Cerebellar cortex (tissue), 1 donor: ENCODE measurements at places on chromosomes 7 and 10.

GRCh38 chr7:93933156-93933555 lies 11.6 kb downstream of the GNG11 start:
- DNase-seq, result no peak

DNA sequence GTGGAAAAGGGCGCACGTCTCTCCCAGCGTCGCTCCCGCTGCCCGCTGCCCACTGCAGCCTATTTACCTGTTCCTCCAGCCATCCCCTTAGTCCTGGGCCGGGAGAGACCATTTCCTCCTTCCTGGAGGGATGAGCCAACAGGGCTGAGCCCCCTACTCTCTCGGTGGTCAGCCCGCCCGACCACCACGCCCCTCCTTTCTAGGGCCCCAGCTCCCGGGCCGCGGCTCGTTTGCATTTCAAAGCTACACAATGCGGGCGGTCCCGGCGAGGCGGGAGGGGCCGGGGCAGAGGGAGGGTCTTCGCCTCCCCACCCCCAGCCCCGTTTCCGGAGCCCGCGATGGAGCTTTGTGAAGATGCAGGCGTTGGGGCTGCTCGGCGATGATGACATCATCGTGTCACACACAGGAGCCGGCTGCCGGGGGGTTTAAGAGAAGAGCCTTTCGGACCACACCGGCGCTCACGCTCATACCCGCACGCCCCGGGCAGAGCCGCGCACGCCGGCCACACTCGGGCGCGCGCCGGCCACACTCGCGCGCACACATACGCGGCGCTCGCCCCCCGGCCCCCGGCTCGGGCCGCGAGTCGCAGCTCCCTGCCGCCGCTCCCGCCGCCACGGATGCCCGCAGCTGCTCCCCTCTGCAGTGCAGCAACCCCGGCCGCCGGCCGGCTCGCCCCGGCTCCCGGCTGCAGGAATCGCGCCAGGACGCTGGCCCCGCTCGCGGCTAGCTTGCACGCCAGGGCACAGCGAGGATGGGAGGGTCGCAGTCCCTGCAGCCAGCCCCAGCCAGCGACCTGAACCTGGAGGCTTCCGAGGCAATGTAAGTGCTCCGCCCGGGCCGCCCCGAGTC lies 107.7 kb upstream of the BTBD16 start:
- DNase-seq, result peak; percentile 54

DNA sequence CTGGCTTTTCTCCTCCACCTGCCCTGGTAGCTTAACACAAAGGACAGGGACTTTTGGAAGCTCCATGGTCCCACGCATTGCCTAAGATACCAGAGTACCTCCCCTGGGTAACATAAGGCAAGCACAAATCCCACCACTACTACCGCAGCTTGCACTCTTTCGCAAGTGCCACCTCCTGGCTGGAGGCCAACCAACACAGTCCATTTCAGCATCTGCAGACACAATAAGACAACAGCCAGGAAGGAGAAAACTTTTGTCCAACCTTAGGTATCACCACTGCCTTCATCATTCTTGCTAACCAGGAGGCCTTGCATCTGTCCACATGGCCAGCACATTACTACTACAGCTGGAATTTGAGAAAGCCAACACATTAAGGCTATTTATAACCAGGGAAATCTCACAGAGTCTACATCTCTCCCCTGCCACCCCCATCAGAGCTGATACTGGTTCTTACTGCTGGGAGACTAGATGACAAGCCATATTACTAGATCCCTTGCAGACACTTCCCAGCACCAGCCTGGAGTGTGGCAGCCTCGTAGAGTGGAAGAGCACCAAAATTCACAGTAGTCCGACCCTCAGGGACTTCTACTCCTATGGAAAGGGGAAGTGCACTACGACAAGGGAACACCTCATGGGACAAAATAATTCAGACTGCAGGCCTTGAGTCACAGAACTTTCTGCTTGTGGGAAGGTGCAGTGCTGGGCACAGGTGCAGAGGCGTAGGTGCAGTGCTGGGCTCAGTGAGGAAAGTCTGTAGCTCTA lies 39.8 kb upstream of the CDK13 start:
- no peak for DNase-seq

DNA sequence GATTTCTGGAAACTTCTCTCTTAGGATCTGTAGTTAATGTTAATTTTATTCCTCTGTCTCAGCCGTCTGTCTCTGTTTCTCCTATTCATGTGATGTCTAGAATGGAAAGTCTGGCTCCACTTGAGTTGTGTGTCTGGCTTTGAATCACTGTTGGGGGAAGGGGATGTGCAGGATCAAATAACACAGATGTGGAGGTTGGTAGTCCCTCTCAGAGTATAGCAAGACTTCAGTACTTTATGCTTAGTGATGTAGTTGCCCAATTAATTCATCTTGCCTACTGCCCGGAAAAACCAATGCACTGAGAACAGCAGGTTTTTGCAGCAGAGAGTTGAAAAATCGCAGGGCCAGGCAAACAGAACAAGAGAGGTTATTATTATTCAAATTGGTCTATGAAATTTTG lies 79.2 kb downstream of the PHTF2 start:
- no peak for DNase-seq

GRCh38 chr10:61076572-61077114 lies 132.7 kb upstream of the RHOBTB1 start:
- no peak for DNase-seq

GRCh38 chr10:51250278-51250920 lies 176.1 kb downstream of the PRKG1 start:
- DNase-seq, result no peak

- DNase-seq, result no peak
These were observed 465.7 kb downstream of the AUTS2 start for GRCh38 chr7:70063927-70064326.

DNA sequence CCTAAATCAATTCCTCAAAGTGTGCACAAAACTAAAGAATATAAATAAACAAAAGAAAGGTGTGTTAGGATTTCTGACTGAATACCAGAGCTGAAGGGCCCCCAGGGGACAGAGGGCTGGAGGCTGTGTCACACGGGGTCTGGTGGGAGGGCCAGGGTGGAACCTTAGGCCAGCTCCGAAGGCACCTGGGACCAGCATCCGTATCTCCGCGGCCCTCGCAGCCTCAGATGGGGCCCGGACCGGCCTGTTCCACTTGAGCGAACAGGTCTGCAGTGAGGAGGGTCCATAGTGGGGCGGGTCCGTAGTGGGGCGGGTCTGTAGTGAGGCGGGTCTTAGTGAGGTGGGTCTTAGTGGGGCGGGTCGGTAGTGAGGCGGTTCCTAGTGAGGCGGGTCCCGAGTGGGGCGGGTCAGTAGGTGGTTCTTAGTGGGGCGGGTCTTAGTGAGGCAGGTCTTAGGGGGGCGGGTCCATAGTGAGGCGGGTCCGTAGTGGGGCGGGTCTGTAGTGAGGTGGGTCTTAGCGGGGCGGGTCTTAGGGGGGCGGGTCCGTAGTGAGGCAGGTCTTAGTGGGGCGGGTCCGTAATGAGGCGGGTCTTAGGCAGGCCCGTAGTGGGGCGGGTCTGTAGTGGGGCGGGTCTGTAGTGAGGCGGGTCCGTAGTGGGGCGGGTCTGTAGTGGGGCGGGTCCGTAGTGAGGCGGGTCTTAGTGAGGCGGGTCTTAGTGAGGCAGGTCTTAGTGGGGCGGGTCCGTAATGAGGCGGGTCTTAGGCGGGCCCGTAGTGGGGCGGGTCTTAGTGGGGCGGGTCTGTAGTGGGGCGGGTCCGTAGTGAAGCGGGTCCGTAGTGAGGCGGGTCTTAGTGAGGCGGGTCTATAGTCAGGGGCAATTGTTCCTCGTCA lies 15.1 kb downstream of the GPR146 start:
- DNase-seq, result no peak

DNA sequence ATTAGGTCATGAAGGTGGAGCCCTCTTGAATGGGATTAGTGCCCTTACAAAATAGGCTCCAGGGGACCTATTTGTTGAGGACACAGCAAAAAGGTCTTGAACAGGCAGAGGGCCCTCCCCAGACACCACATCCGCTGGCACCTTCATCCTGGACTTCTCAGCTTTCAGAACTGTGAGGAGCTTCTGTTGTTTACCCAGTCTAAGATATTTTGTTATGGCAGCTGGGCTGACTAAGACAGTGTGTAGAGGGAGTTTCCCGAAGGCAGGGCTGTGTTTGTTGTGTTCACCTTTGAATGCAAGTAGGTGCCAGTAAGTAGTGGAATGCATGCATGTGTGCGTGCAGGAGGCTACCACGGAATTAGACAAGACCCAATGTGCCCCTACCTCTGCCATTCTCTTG lies 106.7 kb downstream of the PTPRE start:
- DNase-seq, result no peak

DNA sequence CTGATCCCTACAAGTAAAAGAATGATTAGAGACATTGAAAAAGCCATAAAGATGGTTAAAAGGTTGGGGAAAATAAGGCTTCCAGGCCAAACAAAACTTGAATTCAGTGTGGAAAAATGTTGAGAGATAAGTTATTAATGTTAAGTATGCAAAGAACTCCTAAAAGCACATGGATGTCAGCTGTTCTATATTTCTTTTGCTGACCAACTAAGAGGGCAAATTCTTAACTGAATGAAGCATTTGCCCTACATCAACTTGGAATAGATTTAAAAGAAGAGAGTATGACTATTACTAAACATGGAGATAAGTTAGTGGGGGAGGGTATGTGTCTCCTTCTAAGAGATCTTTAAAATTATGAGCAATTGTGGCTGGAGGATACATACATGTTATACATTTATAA lies 124.8 kb downstream of the KIAA1217 start:
- no peak for DNase-seq

DNA sequence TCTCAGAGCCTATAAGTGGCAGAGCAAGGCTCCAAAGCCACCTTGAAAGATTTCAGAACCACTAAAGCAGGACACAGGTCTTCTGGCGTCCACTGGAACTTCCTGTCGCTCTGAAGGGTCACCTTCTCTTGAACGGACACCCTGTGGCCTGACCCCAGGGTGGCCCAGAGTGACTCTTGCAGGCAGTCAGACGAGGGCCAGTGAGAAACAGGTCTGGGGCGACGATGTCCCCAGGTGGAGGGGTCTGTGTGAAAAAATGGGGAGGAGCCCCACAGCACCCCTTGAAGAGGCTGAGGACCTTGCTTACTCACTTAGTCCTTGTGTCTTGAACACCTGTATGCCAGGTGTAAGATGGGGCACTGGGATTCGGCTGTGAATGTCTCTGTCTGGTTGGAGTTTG lies 946 bp upstream of the RASGEF1A start:
- DNase-seq, result no peak

DNA sequence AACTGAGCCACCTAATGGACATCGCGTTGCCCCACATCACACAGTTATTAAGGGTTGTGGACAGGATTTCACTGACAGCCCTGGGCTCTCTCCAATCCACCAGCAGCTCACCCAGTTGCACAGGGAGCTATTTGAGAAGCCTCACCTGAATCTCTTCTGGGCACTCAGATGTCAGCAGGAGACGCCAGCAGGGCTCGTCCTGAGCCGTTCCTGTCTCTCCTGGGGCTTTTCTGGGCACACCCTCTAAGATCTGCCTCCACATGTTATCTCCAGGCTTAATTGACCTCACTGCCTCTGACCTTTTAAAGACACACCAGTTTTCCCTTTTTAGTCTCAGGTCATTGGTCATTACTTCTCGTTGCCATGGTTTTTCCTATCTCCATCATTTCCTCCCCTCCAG lies 63.0 kb downstream of the GRID1 start:
- no peak for DNase-seq

DNA sequence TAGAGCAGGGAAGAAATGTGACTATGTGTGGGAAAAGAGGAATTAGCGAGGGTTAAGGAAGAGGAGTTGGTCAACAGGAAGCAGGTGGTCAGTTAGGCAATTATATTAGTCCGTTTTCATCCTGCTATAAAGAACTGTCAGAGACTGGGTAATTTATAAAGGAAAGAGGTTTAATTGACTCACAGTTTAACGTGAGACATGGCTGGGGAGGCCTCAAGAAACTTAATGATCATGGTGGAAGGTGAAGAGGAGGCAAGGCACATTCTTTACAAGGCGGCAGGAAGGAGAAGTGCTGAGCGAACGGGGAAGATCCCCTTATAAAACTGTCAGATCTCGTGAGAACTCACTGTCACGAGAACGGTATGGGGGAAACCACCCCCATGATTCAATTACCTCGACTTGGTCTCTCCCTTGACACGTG lies 35.0 kb downstream of the RAMP3 start:
- DNase-seq, result no peak

GRCh38 chr10:35574924-35575352 lies 30.2 kb upstream of the GJD4 start:
- no peak for DNase-seq

GRCh38 chr10:112614586-112614985 lies 167.6 kb downstream of the VTI1A start:
- DNase-seq, result no peak

- no peak for DNase-seq
These were observed 63.6 kb downstream of the TCERG1L start for GRCh38 chr10:131247873-131248272.

- DNase-seq, result no peak
These were observed at the start of gene PAXIP1 for GRCh38 chr7:155003092-155003375. Gene PAXIP1 (minus strand): TSS chr7:155003124. CDS start chr7:155002929, 195 bp downstream.

DNA sequence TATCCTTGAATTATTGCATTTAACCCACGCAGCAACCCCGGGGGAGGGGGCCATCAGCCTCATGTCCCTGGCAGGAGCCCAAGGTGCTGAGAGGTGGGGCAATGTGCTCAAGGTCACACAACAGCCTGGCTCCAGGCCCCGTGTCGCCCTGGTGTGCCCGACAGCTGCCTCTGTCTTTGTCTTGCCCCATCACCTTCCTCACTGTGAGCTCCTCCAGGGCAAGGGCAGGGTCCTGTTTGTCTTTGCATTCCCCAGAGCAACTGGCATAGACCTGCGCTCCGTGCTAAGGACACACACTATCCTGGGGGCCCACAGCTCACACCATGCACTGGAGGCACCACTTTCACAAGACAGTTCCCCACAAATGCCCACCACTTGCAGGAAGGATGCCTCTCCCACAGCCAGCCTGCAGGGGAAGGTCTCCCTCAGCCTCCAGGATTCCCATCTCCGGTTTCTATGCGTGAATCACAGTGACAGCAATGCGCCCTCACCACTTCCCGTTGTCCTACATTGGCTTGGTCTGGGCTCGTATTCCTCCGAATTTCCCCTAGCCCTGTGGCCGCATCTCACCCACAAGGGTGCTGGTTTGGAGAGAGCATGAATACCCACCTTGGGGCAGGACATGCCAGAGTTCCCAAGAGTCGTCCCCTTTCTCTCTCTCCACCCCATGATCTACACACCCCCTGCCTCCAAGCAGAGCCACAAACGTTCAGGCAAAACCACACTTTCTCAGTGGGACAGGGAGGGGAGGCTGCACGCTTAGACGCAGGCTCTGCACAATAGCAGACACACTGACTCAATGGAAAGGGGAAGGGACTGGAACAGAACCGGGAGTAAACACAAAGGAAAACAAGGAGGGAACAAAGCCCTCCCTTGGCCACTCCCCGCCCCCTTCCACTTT lies 10.3 kb downstream of the ITPRIP start:
- no peak for DNase-seq

- peak; percentile 6 for DNase-seq
These were observed at the start of gene FGL2 for GRCh38 chr7:77199013-77199966. Gene FGL2 (minus strand): TSS chr7:77199819. CDS start chr7:77199793, 26 bp downstream.

- DNase-seq, result no peak
These were observed 49.3 kb downstream of the HIP1 start for GRCh38 chr7:75689246-75690099.

- no peak for DNase-seq
These were observed 152.0 kb upstream of the PCBD1 start for GRCh38 chr10:71040343-71040742.
